Fibroblast of the aortic adventitia (primary cell): ENCODE measurements at places on chromosomes 11 and 22.

- peak; percentile 60 for DNase-seq
Observed at GRCh38 chr11:35330156-35330889, 89.0 kb downstream of the SLC1A2 start.

GRCh38 chr11:103114836-103115235, 5.6 kb downstream of the DYNC2H1 start:
- no peak for DNase-seq

DNA sequence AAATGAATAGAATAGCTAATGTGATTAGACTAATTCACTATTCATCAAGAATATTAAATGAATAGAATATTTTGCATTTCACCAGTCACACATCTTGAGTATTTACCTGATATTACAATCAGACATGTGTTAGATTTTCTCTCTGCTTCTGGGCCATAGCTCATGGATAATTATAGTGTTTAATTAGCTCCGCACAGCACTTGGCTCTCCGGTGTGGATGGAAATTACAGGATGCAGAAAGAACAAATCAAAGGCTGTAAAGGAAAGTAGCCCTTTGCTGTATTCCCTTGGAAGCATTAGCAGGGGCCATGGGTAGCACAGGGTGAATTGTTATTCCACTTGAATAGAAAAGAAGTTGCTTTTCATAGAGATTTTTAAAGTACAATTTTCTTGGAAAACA, 320.3 kb upstream of the SORL1-AS1 start:
- no peak for DNase-seq

DNA sequence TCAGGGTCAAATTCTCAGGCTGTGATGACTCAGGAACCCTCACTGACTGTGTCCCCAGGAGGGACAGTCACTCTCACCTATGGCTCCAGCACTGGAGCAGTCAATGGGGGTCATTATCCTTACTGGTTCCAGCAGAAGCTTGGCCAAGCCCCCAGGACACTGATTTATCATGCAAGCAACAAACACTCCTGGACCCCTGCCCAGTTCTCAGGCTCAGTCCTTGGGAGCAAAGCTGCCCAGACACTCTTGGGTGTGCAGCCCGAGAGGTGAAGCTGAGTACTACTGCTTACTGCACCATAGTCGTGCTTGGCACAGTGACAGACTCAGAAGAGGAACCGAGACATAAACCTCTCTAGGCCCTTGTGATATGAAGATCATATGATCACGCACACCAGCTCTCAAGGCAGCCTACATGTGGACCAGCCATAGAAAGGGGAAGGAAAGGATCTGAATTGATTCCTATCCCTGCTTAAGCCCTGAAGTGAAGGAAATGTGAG, 58.2 kb downstream of the ZNF280B start:
- no peak for DNase-seq

DNA sequence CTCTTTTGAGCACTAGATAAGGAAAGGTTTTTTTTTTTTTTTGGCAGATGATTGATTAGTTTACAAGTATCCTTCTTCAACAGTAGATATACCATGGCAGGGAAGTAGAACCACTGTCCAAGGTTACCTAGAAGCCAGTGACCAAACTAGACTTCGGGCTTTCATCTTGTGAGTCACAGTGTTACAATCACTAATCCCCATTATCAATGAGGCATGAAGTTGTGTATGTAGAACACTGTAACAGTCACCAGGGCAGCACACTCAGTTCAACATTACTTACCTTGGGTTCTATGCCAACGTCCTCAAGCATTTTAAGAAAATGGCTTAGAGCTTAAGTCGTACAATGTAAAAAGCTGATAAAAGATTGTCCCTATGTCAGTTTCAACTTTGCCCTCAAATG, 430.9 kb downstream of the ETS1 start:
- DNase-seq: no peak

DNA sequence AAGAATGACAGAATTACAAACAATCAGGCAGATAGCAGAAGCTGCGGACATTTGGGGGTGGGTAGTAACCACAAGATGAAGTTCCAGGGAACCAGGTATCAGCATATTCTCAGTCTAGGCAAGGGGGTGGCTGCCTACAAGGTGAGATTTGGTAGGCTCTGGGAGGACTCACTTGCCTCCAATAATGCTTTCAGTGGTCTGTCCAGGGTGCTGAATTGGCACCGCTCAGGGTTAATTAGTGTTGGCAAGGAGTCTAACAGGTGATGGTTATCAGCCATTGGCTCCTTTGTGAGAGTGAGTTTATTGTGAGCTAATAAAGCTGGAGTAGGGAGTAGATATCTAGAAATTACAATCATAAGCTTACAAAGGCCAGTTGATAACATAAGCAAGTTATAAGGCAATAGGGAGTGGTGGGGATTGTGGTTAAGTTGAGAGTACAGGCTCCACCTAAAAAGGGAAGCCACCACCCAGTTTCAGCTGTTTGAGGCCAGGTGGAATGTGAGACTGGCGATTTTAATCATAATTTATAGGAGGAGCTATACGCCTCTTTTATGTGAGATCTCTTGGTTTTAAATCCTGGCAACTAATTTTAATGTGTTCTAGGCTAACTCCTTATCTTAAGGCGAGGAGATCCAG, 320.5 kb downstream of the MIAT start:
- no peak for DNase-seq

GRCh38 chr11:3783611-3784010, 13.7 kb downstream of the NUP98 start:
- DNase-seq: no peak

DNA sequence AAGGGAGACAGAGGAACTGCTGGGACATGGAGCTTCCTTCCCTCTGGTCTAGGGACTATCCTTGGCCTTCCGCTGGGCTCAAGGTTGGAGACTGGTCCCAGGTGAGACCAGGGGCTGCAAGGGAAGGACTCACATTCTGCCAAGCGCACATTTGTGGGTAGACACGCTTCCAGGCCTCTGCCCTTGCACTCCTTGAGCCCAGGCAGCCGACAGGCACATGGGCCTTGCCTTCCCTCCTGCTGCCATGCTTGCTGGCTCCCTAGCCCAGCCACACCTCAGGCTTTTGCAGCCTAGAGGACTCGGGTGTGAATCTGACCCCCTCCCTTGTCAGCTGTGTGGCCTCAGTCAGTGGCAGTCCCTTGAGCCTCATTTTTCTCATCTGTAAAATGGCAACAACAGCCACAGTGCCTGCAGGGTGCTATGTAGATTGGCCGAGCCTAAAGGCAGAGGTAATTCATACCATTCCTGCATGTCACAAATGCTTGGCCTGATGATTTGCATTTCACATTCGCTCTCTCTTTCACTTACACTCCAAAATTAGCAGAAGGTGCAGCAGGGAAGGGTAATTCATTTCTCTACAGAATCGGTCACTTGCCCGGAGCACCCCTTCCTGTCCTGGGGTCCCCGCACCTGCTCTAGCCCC, 57.6 kb upstream of the NECTIN1 start:
- no peak for DNase-seq

- no peak for DNase-seq
Observed at GRCh38 chr22:22394591-22394990, 114.0 kb downstream of the ZNF280B start.

DNA sequence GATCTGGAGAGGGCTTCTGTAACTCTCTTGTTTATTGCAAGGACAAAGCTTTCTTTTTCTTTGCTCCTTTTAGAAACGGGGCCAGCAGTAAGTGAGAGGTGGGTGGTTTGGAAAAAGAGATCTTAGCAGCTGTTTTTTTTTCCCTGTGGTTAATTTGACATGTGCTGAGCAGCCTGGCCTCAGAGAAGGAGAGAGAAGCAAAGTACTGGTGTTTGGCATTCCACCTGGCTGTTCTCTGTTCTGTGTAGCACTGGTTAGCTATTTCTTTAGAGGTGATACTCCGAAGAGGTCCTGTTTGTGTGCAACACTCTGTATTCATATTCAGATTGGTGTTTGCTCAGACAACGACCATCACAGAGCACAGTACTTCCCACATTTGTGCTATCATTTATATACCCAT, 80.8 kb upstream of the SORL1-AS1 start:
- no peak for DNase-seq

GRCh38 chr11:832529-833113, at the start of gene CD151:
Gene CD151, plus strand, starts transcription at chr11:832952. Its CDS starts 3,118 bp downstream, at chr11:836070.
- no peak for DNase-seq

- DNase-seq: no peak
Observed at GRCh38 chr11:47899801-47900200, 51.7 kb upstream of the NUP160 start.

GRCh38 chr11:118042796-118043195, 34.1 kb upstream of the TMPRSS4 start:
- DNase-seq: no peak

GRCh38 chr22:36332623-36333332, 55.0 kb downstream of the MYH9 start:
- DNase-seq: peak; percentile 45

- DNase-seq: no peak
Observed at GRCh38 chr11:17414317-17414737, 25.9 kb upstream of the KCNJ11 start.

DNA sequence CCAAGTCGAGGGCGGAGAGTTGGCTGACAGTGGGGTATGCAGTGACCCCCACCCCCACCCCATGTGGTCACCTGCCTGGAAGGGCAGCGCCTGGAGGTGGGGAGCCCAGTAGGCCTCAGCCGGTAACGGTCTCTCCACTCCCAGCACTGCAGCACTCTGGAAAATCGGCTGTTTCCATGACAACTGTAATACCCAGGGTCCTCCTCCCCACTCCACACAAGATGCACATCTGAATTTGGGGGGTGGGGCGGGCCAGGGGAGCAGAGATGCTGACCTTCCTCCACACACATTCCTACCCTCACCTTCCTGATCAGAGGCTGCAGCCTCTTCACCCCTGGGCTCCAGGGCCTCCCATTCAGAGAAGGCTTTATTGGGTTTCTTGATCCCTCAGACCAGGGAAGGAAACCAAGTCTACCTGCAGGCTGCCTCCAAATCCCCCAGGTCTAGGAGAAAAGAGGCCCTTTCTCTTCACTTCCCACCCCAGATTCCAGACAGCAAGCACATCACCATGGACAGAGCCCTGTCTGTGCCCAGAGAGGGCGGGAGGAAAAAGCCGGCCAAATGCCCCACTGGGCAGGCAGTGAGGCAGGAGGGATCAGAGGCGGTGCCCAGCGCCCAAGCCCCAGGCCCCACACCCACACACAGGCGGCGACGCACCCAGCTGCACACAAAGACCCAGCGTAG, 46.5 kb downstream of the SLC22A12 start:
- no peak for DNase-seq

GRCh38 chr11:626475-627307, at the start of gene SCT:
Gene SCT, minus strand, starts transcription at chr11:627181. Its CDS starts 38 bp downstream, at chr11:627143.
- DNase-seq: no peak

- DNase-seq: no peak
Observed at GRCh38 chr11:93732237-93732892, 8.9 kb downstream of the TAF1D start.

GRCh38 chr22:25848954-25849353, 107.0 kb downstream of the MYO18B start:
- no peak for DNase-seq

DNA sequence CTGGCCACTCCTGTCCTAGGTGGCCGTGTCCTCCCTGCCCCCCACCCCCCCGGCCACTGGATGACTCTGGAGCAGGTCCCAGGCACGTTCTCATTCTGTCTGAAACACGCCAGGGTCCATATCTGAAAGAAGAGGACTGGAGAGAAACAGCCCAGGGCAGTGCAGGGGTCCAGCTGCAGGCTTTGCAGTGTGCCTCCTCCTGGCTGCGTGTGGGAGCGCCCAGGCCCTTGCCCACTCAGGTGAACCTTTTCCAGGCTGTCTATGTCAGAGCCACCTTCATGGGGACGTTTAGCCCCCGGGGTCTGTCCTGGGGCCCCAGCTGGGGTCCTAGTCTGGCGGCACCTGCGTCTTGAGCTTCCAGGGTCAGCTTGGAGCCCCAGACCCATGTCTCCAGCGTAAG, 15.6 kb downstream of the GRAMD4 start:
- no peak for DNase-seq

DNA sequence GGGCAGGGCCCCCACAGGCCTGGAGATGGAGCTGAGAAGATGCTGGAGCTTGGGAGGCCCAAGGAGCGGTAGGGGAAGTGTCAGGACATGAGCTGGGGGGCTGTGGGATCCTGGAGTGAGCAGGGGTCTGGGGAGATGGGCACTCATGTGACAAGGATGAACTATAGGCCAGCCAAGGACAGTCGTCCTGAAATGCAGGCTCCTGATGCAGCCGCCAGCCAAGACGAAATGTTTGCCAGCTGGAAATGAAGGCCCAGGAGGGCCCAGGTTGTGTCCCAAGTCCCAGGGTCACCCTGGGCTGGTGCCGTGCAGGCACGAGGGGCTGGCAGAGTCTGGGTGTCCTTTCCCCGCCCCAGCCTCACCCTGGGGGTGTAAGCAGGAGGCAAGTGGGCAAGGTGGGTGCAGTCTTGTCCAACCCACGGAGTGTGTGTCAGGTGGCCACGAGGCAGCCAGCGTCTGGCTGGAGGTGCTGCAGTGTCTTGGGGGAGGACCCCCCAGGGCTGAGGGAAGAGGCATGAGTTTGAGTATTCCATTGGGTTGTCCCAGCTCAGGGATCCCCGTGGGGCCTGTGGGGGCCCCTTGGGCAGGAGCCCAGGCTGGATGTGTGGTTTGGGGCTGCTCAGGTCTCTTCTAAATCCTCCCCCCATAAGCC, 21.4 kb downstream of the MRGPRG start:
- no peak for DNase-seq

DNA sequence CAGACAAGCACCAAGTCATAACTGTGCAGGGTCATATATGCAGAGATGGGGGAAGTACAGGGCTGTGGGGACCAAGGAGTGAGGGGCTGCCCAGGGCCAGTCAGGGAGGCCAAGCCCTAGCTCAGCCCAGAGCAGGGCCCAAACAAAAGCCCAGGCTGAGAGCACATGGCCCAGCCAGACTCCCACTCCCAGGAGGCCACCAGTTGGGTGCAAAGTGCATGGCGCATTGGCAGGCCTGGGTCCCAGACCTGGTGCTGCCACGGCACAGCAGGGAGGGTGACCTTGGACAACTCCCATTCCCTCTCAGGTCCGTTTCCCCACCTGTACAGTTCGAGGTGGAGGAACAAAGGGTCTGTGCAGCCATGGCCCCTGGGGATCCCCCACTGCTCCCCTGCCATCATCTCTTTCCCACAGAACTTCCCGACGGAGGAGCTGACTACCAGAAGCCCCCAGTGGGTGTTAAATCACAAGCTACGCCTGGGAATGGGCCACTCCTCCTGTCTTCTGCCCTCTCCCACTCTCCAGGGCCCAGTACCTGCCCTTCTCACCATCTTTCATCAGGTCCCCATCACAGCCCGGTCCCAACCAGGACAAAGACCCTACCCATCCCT, 608 bp downstream of the NIPSNAP1 start:
- no peak for DNase-seq

DNA sequence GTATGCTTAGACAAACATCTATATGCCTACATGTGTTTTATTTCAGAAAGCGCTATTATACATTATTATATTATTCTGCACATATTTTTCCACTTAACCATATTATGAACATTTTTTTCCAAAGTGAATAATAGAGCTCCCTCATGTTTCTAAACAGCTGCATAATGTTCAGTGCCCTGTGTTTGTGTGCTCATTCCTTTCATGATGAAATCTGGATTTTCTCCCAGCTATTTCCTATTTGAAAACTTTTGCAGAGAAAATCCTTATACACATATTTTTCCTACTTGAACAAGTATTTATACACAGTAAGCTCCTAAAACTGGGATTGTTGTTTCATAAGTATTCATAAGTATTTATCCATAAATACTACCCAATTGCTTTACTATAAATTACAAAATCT, 18.1 kb upstream of the RFPL2 start:
- no peak for DNase-seq

- no peak for DNase-seq
Observed at GRCh38 chr11:57097149-57097548, 84.6 kb upstream of the LRRC55 start.

GRCh38 chr11:36155770-36156160, 133.5 kb downstream of the COMMD9 start:
- peak; percentile 58 for DNase-seq
